ENCODE measurements at places on chromosomes 6 and 20.

GRCh38 chr6:14423330-14423729, 305.8 kb downstream of the CD83 start:
- no peak for DNase-seq

GRCh38 chr6:43045371-43045930, 8.2 kb downstream of the CUL7 start:
- no peak for DNase-seq

- no peak for DNase-seq
These were observed 14.1 kb upstream of the TENT5A start for GRCh38 chr6:81766482-81767069.

GRCh38 chr6:112258642-112259336, 4.4 kb upstream of the LAMA4 start:
- no peak for DNase-seq

DNA sequence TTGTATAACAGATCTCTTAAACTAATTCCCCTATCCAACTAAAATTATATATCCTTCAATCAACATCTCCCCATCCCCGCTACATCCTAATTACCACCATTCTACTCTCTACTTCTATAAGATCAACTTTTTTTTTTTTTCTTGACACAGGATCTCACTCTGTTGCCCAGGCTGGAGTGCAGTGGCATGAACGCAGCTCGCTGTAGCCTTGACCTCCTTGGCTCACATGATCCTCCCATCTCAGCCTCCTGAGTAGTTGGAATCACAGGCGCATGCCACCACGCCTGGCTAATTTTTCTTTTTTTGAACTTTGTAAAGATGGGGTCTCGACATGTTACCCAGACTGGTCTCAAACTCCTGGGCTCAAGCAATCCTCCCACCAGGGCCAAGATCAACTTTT, 5.0 kb downstream of the DNAAF9 start:
- DNase-seq, result no peak

GRCh38 chr20:10659651-10660601, 13.9 kb downstream of the JAG1 start:
- no peak for DNase-seq

GRCh38 chr6:168116975-168117899, 38.2 kb upstream of the FRMD1 start:
- DNase-seq, result no peak

DNA sequence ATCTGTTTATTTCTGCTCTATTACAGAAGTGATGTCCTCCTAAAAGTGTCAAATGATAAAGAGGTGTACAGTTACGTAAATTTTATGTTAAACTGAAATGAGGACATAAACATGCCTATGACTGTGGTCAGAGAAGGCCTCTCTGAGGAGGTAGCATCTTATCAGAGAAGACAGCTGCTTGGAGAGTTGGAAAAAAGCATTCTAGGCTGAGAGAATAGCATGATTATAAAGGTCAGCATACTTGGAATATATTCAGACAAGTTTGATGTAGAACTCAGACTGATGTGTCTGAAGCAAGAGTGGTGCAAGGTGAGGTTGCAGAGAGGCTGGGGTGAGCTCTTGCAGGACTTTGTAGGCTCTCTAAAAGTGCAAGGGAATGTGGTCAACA, 3.1 kb upstream of the PCNA start:
- DNase-seq, result no peak

DNA sequence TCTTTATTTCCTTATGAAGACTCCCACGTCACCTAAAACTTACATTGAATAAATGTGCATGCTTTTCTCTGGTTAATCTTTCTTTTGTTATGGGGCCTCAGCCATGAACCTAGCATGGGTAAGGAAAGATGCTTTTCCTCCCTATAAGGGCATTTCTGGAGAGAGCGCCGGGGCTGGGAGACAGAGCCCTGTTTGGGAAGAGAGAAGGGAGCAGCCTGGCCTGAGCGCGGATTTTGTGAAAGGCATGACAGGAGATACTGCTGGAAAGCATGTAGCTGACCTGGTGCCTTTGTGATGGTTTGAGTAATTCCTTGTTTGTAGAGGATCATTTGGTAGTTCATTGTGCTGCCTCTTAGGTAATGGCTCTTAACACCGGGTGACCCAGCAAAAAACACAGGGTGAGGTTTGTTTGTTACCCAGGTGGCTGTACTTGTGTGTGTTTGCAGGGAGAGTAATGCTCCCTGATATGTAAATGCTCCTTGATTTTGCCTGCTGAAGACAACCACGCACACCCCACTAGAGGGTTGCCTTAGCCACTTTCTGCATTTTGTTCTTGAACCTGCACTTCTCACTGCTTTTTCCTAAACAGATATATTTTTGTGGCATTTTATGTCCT, 59.2 kb downstream of the ANKRD6 start:
- DNase-seq, result no peak

DNA sequence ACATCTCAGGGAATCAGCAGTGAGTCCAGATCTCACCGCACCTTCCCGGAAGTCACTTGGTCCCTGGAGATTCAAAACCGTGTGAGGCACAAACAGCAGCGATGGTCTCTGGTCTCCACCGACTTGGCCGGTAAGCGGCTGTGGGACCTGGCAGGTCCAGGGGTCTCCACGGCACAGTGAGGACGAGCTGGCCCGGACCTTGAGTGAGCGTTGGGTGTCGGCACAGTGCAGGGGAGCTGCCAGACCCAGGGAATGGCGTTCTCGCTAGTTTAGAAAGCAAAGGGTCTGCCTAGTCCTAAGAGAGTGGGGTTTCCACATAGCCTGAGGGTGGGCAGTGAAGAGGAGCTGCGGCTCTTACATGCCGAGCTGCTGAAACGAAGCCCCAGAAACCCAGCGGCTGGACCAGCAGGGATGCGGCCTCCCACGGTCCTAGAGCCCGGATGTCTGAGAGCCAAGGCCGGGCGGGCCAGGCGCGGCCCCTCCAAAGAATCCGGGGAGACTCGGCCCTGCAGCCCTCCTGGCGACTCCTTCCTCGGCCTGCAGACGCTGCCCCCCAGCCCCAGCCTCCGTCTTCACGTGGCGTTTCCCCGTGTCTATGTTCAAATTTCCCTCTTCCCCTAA, 185.0 kb downstream of the ERMARD start:
- no peak for DNase-seq

- DNase-seq, result no peak
These were observed 416.8 kb upstream of the SPTLC3 start for GRCh38 chr20:12591949-12592470.

- no peak for DNase-seq
These were observed 5.6 kb downstream of the PPP1R16B start for GRCh38 chr20:38810926-38811630.

DNA sequence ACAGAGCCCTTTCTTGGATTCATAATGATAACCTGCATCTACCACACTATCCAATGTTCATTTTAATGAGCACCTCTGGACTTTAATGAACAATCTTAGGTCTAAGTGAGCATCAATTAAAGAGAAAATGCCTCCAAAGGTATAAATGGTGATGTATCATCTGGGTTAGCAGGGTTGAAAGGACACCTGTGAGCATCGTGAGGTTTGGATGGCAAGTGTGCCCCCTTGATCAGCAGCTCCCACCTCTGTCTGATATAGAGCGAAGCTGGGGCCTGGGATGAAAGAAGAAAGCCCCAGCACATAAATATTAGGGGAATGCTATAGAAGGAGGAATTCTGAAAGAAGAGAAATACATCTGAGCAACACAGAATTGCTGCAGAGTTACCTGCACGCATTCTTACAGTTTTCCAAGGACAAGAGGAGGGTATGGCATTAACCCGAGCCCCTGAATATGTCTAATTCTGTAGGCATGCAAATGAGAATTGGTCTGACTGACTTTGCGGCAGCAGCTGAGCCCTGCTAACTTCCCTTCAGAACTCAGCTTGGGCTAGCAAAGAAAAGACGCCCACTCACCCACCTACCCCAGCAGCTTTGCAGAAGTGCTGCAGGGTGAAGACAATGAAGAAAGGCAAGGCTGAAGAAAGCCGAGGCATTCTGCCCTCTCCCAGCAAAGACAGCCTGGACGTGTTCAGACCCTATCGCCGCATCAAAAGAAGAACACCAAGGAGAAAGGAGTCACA, 136.2 kb downstream of the GMPR start:
- DNase-seq, result no peak

GRCh38 chr20:62768551-62769287, 27.6 kb upstream of the MRGBP start:
- DNase-seq, result no peak

DNA sequence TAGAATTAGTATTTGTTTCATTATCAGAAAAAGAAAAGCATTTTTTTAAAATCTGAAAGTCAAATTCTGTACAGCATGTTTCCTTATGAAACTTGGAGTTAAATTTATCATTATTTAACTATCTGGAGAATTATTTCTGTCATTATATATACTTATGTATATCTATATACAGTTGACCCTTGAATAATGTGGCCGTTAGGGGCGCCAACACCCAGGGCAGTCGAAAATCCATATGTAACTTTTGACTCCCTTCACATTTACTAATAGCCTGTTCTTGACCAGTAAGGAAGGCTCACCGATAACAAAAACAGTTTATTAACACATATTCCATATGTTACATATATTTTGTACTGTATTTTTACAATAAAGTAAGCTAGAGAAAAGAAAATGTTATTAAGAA, 341.2 kb downstream of the ADGRB3 start:
- DNase-seq, result no peak

GRCh38 chr6:8908638-8909037, 473.3 kb upstream of the SLC35B3 start:
- no peak for DNase-seq

DNA sequence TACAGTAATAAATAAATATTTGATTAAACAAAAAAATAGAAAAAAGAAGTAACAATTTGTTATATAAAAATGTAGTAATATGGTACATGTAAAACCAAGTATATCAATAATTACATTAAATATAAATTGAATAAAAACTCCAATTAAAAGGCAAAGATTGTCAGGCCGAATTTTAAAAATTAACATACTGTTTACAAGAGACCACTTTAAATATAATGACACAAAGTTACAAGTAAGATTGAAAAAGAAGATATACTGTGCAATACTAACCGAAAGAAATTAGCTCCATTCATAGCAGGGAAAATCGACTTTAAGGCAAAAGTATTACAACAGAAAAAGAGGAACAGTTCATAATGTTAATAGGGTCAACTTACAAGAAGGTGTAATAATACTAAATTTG, 571.5 kb upstream of the ARID1B start:
- no peak for DNase-seq

- no peak for DNase-seq
These were observed 20.0 kb downstream of the BMP6 start for GRCh38 chr6:7745942-7746341.

DNA sequence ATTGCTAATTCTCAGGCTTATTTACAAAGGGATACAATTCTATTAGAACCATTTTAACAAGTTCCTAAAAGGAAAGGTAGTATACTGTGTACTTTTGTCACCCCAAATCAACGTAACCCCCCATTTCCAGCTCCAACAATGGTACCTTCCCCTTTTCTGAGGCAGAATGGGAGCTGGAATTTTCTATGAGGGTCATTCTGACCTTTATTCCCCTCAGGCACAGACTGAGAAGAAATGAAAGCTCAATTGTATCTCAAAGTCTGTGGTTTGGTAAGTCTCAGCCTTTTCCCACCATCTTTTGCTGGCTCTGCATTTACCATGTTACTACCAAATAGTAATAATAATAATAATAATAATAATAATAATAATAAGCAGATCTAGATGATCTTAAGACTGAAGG, 571.0 kb downstream of the RNF144B start:
- no peak for DNase-seq

DNA sequence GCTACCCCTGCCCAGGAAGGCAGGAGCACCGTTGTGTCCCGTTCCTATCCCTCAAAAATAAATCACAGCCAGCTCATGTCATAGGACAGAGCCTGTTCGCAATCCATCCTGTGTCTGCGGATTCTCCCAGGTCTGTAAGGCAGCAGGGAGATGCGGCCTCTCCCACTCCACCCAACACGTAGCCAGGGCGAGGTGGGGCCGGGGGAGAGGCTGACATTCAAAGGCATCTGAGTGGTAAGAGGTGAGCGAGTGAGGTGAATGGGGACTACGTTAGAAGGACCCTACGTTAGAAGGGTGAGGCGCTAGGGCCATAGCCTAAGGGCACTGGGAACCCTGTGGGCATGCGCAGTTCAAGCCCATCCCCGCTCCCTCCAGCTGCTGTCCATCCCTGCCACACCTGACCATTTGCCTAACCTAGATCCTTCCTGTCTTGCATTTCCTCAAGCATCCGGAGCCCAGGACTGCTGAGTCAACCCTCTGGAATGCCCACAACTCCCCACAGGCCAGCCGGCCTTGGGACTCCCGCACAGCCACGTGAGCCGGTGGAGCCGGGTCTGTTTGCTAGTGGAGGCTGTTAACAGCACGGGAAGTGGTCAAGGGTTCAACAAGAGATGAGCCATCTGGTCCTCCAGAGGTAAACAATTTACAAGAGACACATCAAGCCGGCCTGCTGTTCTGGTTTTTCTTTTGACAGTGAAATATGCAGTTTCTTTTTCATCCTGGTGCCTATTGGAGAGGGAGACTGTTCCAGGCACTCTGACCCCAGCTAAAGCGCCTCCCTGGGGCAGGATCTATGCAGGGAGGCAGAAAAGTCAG, 45.9 kb downstream of the RIPOR3 start:
- no peak for DNase-seq

DNA sequence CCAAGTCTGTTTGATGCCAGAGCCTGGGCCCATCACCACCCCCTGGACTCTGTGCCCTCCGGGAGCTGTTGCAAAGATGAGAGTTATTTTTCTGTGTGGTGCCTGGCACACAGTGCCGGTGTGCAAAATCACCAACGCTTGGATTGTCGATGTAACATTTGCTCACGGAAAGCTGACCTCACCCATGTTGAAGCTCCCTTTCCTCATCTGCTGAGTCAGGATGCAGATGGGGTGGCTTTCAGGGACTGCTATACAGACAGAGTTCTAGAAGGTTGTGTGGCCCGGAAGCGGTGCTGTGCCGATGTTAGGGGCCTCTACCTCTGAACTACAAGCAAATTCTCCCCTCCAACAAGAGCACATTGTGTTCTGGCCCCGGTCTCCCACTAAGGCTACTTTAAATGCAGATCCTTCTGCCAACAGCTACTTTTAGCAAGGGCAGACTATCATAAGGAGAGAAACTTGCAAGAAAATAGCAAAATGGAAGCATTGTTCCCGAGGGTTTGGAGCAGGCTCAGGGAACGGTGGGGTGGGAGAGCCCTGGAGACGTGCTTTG, 34.0 kb downstream of the EYA2 start:
- no peak for DNase-seq

DNA sequence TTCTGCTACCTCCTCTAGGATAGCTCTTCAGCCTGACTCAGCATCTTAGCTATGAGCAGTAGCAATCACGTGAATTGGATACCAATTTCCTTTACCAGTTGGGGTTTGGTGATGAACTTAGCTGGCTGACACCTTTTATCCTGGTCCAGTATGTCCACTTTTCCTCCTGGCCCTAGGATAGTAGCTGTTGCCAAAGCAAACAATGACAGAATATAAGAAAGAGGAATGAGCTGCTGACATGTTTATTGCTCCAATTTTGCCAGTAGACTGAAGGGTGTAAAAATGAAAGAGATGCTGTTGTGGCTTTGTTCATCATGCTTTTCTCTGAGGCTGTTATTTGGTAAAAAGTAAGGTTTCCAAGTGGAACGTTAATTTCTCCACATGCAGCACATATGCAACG, 168.3 kb upstream of the JAG1 start:
- DNase-seq, result no peak

All from esophagus squamous epithelium (tissue), 5 donors.